ENCODE measurements at places on chromosomes 6 and 20.

DNA sequence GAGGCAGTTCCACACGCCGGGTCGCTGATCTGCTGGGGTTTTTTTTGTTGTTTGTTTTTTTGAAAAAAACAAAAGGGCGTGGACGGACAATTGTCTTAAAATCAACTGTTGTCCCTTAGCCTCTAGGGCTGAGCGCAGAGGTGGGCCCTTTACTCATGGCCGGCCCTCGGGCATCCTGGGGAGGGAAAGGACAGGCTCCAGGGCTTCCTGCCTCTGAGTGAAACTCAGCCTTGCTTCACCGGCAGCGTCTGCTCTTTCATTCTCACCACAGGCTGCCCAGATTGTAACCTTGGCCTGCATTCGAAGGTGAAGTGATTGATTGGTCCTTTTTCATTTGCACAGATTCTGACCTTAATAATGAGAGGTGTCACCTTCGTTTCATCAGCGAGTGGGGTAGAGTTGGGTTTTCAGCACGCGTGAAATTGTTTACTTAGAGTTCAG, 797 bp downstream of the SMIM13 start:
- no peak for DNase-seq

DNA sequence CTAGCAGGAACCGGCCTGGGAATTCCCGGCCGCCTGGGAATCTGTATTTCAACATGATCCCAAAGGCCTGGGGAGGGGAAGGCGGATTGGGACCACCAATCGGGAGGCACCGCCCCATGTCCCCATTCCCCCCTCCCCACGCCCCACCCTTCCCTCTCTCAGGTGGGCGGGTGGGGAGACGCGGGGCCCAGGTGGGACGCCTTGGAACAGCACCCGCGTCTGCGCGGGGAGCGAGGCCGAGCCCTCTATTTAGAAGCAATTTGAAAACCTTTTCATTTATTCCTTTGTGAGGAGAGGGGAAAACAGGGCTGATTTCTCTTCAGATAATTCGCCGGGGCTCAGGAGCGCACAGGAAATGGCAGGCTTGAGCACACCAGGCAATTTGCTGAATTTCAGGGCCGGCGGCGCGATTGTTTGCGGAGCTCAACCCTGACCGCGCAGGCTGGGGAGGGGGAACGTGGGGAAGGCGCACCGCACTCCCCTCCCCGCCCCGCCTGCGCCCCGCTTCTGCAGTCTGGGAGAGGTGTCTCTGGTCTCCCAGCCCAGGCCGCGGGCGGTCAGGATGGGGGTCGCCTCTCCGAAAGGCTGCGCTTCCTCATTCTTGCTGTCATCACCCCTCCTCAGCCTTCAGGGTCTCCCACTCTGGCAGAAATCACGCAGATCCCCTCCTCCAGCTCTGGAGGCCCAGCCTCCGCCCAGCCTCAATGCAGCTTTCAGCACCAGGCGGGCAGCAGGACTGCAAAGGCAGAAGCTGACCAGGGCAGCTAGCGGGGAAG, 170.0 kb downstream of the GRM4 start:
- DNase-seq = no peak

DNA sequence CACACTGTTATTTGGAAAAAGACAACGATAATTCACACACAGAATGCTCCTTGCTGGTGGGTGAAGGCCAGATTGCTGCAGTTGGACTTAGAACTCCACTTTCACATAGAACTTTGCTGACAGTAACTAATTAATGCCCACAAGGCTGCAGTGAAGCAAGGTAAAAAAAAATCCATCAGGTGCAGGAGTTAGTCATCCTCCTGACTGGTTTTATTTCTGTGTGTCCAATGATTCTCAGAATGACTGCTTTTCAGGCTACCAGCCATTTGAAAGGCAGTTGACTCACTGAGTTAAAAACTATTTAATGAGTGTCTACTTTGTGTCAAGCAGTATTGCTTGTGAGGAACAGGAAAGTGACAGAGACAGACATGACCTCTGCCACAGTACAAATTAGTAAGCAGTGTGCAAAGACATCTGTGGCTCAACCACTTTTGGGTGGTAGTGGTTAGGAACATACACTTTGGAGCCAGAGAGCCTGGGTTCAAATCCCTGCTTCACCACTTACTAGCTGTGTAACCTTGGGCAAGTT, 41.9 kb downstream of the ELOVL5 start:
- DNase-seq = no peak

GRCh38 chr6:131524695-131525336, 48.2 kb upstream of the ARG1 start:
- DNase-seq = no peak

DNA sequence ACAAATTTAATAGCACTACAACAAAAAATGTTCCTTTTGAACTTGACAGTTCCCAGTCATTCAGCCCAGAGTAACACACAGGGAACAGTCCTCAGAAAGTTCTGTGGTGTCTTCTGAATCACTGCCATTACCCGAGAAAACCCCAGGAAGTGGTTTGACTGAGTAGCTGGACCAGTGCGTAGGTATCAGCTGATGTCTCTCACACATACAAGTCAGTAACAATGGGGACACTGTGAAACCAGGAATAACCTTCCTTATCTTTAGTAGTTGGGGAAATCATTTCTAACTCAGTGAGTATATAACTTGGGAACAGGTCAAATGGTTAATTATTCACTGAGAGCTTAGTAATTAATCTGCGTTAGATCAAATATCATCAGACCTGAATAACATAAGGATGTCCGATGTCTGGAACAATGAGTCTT, 73.1 kb downstream of the HIVEP2 start:
- no peak for DNase-seq

GRCh38 chr20:3993109-3993508, 22.2 kb downstream of the RNF24 start:
- no peak for DNase-seq

DNA sequence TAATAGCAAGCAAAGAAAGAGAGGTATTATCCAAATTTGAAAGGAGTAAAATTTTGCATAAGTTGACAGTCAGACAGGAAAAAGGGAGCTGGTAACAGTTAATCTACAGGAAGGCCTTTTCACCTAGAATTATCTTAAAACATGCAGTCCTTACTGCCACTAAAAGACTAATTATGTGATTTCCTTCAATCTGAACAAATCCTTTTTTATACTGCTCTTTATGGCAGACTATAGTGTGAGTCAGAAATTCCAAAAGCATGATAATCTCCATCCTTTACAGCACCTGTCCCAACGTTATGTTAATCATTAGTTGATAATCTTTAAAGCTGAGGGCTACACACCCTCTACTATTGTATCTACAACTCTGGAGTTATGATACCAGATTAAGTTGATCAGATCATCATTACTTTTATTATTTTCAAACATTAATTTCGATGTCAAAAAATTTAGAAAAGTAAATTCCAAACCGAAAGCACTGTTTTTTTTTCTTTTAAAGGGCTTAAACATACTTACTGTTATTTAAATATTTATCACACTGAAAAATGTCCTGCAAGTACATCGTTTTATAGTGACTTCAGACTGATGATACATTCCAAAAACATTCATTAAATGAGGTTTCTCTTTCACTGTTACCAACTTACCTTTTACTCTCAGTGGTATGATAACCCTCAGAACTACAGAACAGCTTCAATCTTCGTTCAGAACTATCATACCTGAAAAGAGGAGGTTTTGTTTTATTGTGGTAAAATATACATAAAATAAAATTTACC, 33.2 kb upstream of the AKAP7 start:
- no peak for DNase-seq

All from activated CD4-positive, CD25-positive, alpha-beta regulatory T cell (primary cell).